Fibroblast of lung (primary cell): ENCODE measurements at places on chromosomes 11 and 22. TPM values are rescaled to one million over a fixed set of nuclear protein-coding genes. Genes with fewer than 3 reads are reported as not detected.

BLID gene
- 3.6 and 7.9 TPM in 2 replicates for total RNA-seq

DNA sequence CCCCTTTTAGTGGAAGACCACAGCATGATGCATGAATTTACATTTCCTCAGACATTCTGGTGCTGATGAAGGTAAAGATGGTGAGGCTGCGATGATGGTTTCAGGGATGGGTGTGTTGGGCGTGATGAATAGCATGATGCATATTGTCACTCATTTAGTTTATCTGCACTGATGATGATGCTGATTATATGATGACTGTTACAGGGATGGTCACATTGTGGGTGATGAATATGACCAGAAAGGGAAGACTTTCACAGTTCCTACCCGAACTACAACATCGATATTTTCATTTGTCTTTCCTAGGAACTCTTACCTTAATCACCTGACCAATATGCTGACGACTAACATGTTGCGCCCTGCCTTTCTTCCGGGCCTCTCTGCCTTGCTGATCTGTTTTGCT is 47.4 kb upstream of the EHF start:
- H3K36me3 ChIP-seq, result no peaks in the 10 kb centered on the region
- H3K27me3 ChIP-seq, result peaks cover 7% of the 10 kb centered on the region
- no peaks in the 10 kb centered on the region for H3K4me1 ChIP-seq
- no peak overlapping the region for H3K27ac ChIP-seq

GRCh38 chr22:29780748-29781676 is 13.8 kb downstream of the UQCR10 start:
- peak; percentile 52 for DNase-seq
- peaks cover 37% of the 10 kb centered on the region for H3K4me1 ChIP-seq
- H3K4me3 ChIP-seq, result no peak overlapping the region
- H3K27ac ChIP-seq, result peak overlapping the region; percentile 97
- no peaks in the 10 kb centered on the region for H3K36me3 ChIP-seq

- H3K36me3 ChIP-seq, result no peaks in the 10 kb centered on the region
- H3K27me3 ChIP-seq, result no peaks in the 10 kb centered on the region
- peaks cover 5% of the 10 kb centered on the region for H3K4me1 ChIP-seq
Observed at GRCh38 chr11:128052912-128053641, 534.3 kb downstream of the ETS1 start.

POU2AF1 gene
- total RNA-seq, result 0.17 TPM in 1 of 2 replicates, not detected in the other

DNA sequence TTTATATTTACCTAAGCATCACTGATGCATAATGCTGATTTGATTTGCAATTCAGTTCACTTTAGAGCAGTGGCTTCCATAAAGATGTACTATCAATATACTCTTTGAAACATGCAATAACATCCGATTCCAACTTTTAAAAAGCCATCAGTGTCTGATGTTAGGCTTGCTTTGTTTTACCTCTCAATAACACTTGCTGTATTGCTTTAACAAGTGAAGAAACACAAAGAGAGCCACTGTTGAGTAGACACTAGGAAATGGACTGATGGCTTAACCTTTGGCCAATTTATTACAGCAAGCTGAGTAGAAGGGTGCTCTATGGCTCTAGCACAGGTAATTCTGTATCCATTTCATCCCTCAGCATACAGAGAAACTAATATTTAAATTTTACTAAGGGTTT is 122.1 kb downstream of the FCHSD2 start:
- no peak overlapping the region for H3K4me3 ChIP-seq
- no peak overlapping the region for H3K27ac ChIP-seq
- no peaks in the 10 kb centered on the region for H3K27me3 ChIP-seq
- H3K36me3 ChIP-seq, result no peaks in the 10 kb centered on the region

- no peak overlapping the region for H3K4me3 ChIP-seq
- H3K27me3 ChIP-seq, result no peaks in the 10 kb centered on the region
- DNase-seq, result no peak
- H3K4me1 ChIP-seq, result peaks cover 3% of the 10 kb centered on the region
- no peaks in the 10 kb centered on the region for H3K36me3 ChIP-seq
- no peak overlapping the region for H3K27ac ChIP-seq
Observed at GRCh38 chr11:34379539-34379938, 21.7 kb upstream of the ABTB2 start.

GRCh38 chr11:124724979-124725718 is 14.6 kb upstream of the NRGN start:
- DNase-seq, result no peak
- no peak overlapping the region for H3K4me3 ChIP-seq
- no peaks in the 10 kb centered on the region for H3K36me3 ChIP-seq
- no peak overlapping the region for H3K27ac ChIP-seq

- no peak overlapping the region for H3K27ac ChIP-seq
- no peaks in the 10 kb centered on the region for H3K4me1 ChIP-seq
- no peaks in the 10 kb centered on the region for H3K36me3 ChIP-seq
- no peak for DNase-seq
Observed at GRCh38 chr22:17114173-17114897, 6.8 kb downstream of the TMEM121B start.

DNA sequence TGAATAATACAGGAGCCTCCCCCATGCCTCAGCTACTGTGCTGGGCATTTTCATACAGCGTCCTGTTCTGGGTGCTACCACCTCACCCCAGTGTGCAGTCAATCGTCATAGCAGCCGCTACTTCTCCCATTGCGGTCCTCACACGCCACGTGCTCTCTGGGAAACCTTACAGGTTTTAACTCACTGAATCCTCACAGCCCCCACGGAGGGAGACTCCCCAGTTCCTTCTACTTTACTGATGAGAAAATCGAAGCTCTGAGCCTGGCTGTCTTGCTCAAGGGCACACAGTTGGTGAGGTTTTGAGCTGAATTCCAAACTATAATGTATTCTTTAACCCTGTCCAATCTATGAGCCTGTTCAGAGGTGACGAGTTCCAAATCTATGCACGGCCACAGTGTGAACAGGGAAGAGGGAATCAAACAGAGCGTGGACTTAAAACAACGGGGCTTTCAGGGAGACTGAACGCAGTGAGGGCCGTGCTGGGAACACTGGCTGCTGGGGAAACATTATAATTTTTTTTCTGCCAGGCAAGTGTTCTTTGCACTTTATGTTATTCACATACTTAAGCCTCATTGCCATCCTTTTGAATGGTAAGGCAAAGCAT is 421.5 kb downstream of the BRD1 start:
- H3K4me1 ChIP-seq, result no peaks in the 10 kb centered on the region
- H3K27me3 ChIP-seq, result no peaks in the 10 kb centered on the region
- H3K4me3 ChIP-seq, result no peak overlapping the region
- DNase-seq, result no peak
- H3K27ac ChIP-seq, result no peak overlapping the region
- H3K36me3 ChIP-seq, result no peaks in the 10 kb centered on the region

SESN3 gene
- 41.1 and 60.1 TPM in 2 replicates for total RNA-seq
